Muscle of arm (tissue), 14 donors: ENCODE measurements at places on chromosomes 12 and 14. TPM values are rescaled to one million over a fixed set of nuclear protein-coding genes. Genes with fewer than 3 reads are reported as not detected.

DNA sequence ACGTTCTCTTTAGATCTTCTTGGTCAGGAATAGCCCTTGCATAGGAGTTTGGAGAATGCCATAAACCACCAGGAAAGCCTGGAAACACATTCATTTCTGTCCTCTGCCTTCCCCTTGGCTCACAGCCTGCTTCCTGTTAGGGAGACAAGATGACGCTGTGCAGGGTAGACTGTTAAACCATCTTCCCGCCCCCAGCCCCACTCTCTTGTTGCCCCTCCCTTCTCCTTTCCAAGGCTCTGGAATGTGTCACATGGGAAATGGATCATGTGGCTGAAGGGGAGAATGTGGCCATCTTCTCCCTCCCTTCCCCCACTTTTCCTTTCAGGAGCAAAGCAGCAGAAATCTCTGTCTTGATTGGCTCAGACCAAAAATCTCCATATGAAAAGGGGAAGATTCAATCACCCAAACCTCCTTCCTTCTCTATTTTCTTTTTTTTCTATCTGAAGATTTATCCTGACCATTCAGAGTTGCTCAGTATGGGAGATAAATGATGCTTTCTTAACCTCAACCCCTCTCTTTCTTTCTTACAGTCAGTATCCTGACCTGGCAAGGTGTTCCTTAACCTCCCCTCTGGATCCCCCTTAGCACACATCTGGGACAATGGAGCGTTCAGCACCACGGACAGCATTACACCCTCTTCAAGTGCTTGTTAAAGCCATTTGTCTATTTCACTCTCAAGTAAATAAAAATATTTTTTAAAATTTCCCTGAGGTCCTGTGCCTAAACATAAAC is 11.4 kb downstream of the GPR19 start:
- DNase-seq = peak; percentile 46

- no peak for DNase-seq
These were observed 113.5 kb downstream of the TMEM132D start for GRCh38 chr12:129790331-129790730.

- peak; percentile 51 for DNase-seq
These were observed 3.9 kb upstream of the POC1B start for GRCh38 chr12:89529738-89530137.

- peak; percentile 66 for DNase-seq
These were observed 4.1 kb upstream of the IGF1 start for GRCh38 chr12:102484428-102484958.

Gene TEP1
- not detected for polyA plus RNA-seq

DNA sequence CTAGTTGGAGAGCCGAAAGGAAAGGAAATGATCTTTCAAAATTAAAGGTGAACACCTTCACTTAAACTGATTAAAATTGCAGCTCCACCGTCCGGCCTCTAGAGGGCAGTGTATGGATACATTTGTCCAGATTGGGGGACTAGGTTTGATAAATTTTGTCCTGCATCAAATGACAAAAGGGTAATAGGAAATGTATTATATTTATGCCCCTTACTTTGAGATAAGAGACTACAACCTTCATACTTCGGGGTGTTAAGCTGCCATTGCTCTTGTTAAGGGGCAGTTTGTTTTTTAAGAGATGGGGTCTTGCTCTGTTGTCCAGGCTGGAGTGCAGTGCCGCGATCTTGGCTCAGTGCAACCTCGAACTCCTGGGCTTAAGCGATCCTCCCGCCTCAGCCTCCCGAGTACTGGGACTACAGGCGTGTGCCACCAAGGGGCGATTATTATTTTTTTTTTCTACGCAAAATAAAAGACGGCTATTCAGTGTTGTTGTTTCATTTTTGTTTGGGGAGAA is 818 bp upstream of the SUOX start:
- peak; percentile 71 for DNase-seq

Gene CPNE6
- not detected for polyA plus RNA-seq

Gene PARP2
- polyA plus RNA-seq = 45.2 TPM

Gene KIF26A
- polyA plus RNA-seq = 4.8 TPM

DNA sequence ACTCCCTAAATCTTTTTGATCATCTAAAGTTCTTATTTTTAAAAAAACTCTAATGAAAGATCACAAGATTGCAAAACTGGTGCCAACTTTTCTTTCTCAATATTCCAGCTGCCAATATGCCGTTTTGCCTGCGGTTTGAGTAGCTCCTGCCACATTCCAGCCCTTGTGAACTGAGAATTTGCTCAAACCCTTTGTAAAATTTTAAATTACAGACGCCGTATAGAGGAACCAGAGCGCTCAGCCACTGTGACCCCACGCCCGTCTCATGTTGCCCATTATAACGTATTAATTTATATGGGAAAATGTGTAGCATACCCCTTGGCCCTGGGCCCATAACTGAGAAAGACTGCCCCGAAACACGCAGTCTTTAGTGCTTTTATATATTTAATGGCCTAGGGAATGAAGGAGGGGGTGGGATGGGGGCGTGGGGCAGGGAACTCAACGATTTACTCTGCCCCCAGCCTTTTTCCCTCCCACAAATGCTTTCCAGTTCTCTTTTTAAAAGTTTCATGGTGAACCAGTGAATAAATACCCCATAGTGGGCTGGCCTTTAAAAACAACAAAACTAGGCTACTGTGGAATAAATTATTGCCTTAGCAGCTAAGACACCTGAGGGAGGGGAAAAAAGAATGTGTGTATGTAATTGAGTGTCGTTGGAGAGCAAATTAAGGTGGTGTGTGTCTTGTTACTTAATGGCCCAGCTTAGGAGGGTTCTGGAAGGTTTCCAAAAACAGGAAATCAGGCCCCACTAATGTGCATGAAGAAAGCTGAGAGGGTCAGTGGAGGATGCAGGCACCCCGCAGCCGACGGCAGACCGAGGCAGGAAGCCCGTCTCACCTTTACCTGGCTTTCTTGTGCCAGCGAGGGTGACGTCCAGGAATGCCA is 45.7 kb upstream of the RFLNA start:
- DNase-seq = no peak

Gene SPIC
- not detected for polyA plus RNA-seq

DNA sequence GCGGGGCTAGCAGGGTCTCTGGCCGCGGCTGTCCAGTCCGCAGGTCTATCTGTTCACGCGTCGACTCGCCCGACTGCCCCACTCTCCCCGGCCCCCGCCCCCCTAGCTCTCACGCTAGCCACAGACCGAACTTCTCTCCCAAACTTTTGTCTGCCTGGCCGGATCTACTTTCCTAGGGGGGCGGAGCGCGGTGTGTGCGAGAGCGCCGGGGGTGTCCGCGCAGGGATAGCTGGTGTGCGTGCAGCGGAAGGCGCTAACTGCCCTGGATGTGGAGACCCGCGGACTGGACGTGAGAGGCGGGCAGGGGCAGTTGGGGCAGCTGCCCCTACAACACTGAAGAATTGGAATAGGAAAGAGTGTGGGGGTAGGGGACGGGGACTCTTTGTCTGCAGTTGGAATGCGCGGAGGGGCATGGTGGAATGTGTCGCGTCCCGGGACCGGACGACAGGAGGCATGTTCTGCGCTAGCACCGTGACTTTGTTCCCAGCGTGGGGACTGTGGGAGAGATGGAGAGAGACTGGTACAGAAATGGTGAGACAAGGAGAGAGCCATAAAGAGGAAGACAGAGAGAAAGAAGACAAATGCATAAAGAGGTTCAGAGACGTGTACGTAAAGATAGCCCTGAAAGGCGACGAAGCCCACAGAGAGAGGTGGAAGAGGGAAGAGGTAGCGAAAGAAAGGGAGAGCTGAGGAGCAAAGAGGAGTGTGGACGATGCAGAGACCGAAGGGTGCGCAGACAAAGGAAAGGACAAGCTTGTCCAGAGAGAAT is at the start of gene AJUBA:
Gene AJUBA, minus strand, starts transcription at position 75 of the 769 bp plus-strand sequence. CDS start 285 bp downstream, outside the sequence.
- DNase-seq = peak; percentile 92

GRCh38 chr12:29710104-29710503 is 73.6 kb downstream of the TMTC1 start:
- DNase-seq = peak; percentile 47

Gene FIGNL2
- 1.4 TPM for polyA plus RNA-seq

Gene IFI27L2
- 13.8 TPM for polyA plus RNA-seq

GRCh38 chr12:12127304-12127703 is 56.6 kb downstream of the BCL2L14 start:
- DNase-seq = no peak
